ENCODE measurements at places on chromosomes 7 and 10.
A peak's percentile ranks its signal among the peaks of the same experiment; 100 is the strongest.

DNA sequence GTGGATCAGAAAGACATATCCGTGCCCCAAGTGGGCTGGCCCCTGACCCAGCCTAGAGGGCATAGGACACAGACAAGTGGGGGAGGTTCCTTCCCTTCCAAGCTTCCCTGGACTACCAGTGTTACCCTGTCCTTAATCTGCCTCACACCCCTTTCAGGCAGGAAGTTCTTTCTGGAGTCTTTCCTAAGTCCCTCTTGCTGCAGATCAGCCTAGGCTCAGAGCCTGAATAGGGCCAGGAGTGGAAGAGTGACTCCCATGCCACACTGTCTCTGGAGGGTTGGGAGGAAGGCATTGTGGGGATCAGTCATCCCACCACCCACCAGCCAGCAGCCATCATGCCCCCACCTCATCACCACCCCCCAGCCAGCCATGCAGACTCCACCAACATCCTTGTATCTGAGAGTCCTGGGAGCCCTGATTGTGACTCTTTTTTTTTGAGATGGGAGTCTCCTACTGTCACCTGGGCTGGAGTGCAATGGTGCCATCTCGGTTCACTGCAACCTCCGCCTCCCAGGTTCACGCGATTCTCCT is 22.6 kb downstream of the POLL start:
- no peak for DNase-seq

GRCh38 chr7:104328296-104328969 is at the start of gene LHFPL3:
TSS of gene LHFPL3 (plus strand) at chr7:104328603.
- DNase-seq = no peak

- no peak for DNase-seq
Measured at GRCh38 chr7:68485253-68485917, 1112.9 kb upstream of the AUTS2 start.

- peak; percentile 13 for DNase-seq
Measured at GRCh38 chr7:142746264-142746663, 3.0 kb upstream of the PRSS1 start.

DNA sequence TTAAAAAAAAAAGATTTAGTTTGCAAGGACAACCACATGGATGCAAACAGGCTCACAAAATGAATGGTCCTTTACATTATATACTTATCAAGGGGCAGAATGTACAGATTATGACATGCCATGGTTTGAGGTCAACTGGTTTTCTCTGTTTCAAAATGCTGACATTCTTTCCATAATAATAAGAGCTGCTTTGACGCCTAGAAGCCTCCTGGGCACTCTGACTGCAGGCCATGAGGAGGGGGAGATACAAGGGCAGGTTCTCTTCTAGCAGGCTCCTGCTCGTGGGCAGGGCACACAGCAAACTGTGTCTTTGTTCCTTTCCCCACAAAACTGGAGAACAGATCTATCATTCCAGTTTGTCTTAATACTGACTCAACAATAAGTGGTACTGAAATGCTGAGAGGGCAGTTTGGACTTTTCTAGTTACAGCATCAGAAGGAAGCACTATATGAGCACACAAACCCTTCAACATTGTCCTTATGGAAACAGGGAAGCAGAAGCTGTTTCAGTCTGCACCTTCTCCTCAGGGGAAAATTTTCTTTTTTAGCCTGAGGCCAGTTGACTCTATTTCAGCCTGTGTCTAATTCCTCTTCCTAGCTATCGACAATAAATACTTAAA is 314.9 kb upstream of the AOAH start:
- no peak for DNase-seq

- no peak for DNase-seq
Measured at GRCh38 chr10:74923556-74923955, 97.2 kb downstream of the KAT6B start.

DNA sequence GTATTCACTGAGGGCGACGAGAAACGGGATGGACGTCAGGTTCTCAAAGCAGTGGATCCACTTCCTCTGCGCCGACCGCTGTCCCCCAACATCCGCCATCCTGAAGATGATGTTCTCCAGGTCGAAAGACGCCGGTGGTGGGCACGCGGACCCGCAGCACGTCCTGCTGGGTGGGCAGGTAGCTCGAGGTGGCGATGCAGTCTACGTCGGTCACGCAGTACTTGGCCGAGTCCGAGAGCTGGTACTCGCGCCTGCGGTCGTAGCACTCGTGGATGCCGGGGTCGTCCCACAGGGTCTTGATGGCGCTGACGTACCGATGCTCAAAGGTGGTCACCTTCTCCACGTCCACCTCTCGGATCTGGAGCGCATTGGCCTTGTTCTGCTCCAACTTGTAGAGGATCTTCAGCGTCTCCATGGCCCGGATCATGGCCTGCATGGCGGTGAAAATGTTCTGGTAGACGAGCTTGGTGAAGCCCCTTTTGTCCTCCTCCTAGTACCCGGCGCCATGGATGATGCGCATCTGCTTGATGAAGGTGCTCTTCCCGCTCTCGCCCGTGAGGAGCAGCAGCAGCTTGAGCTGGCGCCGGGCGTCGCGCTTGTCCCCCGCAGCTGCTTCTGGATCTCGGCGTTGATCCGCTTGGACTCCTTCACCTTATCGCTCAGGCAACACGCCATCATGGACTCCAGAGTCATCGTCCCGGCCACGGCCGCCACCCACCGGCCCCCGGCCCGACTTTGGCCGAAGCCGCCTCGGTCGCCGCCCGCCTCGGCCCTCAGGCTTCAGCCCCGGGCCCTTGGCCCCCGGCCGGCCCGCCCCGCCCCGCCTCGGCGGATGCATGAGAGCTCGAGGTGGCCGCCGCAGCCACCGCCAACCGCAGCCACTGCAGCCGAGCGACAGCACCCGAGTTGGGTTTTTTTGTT is 122.9 kb upstream of the KCTD7 start:
- no peak for DNase-seq

- no peak for DNase-seq
Measured at GRCh38 chr10:120538091-120538490, 81.1 kb downstream of the PLPP4 start.

DNA sequence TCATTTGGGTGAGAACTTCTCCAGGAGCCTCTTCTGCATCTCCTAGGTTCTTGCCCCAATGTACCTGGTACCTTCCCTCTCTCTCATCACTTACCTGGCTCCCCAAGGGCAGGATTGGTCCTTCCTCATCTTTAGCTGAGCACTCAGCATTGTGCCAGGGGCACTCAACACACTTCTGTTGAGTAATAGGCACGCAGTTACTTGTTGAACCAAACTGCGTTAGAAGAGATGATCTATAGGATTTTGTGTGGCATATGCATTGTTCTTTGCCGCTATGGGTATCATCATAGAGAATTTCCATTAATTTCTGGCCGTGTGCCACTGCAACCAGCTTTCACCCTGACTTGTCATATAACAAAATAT is 16.4 kb downstream of the TBXAS1 start:
- DNase-seq = no peak

DNA sequence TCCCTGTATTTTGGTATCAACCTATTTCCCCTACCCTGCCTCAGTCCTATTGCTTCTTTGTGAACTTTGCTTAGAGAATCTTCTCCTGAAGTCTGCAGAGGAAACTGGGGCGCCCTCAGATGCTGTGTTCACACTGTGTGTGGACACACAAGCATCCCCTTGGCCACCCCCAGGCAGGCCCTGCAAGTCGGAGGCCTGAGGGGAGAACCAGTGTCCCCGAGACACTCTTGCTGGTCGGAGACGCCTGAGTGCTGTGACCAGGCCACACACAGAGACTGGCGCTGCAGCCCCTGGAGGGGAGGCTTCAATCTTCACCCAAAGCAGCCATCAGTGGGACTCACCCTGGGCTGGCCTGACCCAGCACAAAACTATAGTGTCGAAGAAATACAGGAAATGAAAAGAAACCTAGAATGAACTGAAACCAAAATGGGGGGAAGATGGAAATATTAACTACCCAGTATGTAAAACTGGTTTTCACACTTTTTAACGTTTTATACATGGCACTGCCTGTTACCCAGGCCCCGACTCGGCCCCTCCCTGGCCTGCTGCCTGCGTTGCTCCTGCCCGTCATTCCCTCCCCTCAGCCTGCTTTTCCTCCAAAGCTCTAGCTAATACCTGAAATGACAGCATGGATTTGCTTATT is 48.4 kb upstream of the FAM20C start:
- no peak for DNase-seq

- peak; percentile 7 for DNase-seq
Measured at GRCh38 chr7:66207540-66207939, 2.4 kb downstream of the TPST1 start.

GRCh38 chr7:102281785-102282184 is 4.9 kb upstream of the SH2B2 start:
- DNase-seq = no peak

DNA sequence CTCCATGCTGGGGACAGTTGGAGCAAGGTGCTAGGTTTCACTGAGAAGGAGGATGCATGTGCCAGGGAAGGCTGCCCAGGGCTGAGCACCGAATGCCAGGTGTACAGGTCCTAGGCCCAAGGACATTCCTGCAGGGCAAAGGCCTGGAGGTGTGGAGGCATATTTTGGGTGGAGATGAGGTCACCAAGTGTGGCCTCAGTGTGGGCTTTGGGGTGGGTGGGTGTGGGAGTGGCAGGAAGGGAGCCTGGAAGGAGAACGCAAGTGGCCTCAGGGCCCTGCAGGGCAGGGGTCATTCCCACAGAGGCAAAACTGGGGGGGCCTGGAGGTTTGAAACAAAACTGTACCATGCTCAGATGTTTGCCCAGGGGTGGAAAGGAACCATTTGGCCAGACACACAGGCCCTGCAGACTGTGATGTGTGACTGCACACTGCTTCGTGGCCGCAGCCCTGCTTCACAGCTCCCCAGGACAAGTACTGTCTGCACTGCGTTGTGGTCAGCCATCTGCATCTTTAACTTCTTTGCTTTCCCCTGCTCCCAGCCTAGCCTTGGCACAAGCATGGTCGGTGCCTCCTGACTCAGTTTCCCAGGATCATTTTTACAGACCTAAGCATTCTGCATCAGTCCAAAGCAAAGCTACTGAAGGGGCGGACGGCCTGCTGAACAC is 5.1 kb downstream of the PLPP4 start:
- no peak for DNase-seq

DNA sequence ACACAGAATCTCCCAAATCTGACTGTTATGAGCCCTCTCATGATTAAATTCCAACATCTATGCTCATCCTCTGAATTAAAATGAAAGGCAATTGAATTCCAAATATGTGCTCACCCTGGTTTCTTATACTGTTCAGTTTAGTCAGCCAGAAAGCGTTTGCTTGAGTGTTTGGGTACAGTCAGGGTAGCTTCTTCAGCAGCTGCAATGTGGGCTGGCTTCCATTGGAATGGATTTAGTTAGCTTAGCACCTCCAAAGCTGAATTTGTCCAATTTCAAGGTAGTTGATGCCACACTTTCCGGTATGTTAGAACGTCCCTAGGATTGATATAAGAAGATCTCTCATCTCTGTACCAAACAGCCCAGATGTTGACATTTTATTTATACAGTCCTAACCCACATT is 9.3 kb downstream of the KLHL7 start:
- no peak for DNase-seq

GRCh38 chr10:14250496-14251076 is 80.1 kb downstream of the FRMD4A start:
- no peak for DNase-seq

- DNase-seq = no peak
Measured at GRCh38 chr7:146826329-146826728, 709.7 kb downstream of the CNTNAP2 start.

DNA sequence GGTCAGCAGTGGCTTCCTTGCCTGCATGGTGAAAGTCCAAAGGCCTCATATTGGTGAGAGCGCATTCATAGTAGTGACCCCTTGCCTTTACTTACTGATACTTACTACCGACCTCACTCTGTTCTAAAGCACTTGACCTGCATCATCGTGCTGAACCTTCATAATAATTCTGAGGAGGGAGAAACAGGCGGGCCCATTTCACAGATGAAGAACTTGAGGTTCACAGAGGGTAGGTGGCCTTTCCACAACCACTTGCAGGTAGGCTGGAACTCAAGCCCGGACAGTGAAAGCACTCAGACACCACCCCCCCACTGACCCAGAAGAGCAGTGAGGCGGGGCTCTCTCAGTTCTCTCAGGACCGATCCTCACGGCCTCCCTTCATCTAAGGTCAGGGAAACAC is 149.4 kb upstream of the CHST15 start:
- DNase-seq = no peak

DNA sequence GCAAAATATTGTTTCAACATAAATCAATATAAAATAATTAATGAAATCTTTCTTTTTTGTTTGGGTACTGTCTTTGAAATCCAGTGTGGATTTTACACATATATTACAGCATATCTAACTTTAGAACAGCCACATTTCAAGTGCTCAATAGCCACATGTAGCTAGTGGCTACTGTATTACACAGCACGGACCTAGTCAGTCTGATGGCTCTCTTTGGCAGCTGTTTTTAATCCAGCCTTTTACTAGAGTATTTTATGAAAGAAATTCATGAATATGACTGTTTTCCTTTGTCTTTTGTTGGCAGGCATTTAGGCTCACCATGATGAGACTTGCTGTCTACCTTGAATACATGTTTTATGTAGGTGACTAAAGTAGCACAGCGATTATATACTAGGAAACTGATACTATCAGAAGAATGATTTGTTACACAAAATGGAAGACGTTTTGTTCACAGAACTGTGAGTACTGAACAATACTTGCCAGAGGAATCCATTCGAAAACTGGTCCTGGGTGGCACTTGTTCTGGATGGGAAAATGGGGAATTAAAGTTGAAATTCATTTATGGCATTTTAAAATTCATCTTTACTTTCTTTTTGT is 386.7 kb downstream of the PHTF2 start:
- DNase-seq = no peak

GRCh38 chr10:97029271-97029670 is 156.5 kb downstream of the SLIT1 start:
- no peak for DNase-seq

DNA sequence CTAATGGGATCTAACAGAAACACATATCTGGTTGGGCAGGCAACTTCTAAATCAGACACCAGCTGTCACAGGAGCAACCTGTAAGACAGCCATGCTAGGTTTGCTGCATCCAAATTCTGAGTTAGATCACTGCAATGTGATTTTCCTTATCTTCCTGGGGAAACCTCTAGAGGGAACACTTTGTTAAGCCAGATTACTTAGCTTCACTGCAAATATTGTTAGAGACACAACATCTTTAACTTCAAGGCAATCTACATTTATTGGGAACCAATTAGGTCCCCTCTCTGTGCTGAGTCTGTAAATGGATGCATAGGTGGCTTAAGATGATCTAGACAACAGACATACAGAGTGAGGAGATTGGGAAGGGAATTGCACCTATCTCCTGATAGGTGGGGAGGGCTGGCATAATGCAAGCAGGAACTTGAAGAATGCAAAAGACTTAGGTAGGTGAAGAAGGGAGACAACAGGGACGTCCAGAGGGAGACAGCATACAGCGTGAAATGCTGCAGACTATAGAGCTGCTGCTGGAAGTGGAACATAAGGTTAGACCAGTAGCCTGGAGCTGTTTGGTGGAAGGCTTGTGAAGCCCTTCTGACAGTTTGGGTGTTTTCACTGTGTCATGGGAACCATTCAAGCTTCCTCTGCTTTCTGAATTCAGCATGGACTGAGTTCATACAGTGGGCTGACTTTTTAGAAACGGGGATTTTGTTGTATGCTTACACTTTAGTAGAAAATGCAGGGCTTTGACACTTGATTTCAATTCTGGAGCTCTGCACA is 109.8 kb upstream of the ELMO1 start:
- no peak for DNase-seq

GRCh38 chr10:62093863-62094291 is 174.8 kb downstream of the RTKN2 start:
- DNase-seq = no peak

GRCh38 chr7:22348379-22348778 is 8.6 kb downstream of the RAPGEF5 start:
- no peak for DNase-seq

Measured in AML-193 (cell line).